ENCODE measurements at places on chromosomes 13 and 19.
A peak's percentile ranks its signal among the peaks of the same experiment; 100 is the strongest.

DNA sequence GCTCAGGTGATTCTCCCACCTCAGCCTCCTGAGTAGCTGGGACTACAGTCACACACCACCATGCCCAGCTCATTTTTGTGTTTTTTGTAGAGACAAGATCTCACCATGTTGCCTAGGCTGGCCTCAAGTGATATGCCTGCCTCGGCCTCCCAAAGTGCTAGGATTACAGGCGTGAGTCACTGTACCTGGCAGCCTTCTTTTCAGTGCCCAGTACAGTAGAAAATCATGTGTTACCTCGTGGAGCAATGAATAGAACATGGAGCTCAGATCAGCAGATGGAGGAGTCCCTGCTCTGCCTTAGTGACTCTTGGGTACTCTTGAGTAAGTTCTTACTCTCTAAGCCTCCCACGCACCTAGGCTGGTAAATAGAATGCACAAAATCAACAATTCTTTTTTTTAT lies 44.7 kb downstream of the THSD1 start:
- no peak for DNase-seq

GRCh38 chr13:97225533-97225932 lies 3.4 kb downstream of the MBNL2 start:
- no peak for DNase-seq

- DNase-seq = no peak
Observed at GRCh38 chr19:45955905-45956608, 17.6 kb downstream of the NOVA2 start.

DNA sequence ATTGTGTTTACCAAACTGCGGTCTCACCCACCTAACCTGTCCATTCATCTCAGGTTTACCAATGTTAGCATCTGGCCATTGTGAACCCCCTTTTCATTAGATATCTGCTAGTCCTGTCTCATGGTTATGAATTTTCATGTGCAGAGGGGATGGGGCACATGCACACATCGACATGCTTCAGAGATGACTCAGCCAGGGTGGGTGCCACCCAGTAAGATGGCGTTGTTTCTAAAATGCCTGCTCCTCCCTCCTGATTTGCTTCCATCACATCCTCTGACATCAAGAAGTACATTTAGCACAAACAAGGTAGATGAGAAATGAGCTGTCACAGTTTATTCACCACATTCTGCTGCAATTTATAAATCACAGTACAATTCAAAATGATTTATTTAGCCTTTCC lies 51.3 kb downstream of the GPALPP1 start:
- DNase-seq = no peak

GRCh38 chr13:79833991-79834390 lies 353.0 kb downstream of the NDFIP2 start:
- peak; percentile 68 for DNase-seq

GRCh38 chr13:45257638-45258333 lies 56.9 kb upstream of the KCTD4 start:
- no peak for DNase-seq

GRCh38 chr19:20276011-20276731 lies 109.2 kb downstream of the ZNF486 start:
- no peak for DNase-seq

- DNase-seq = no peak
Observed at GRCh38 chr13:45195421-45195820, 5.4 kb downstream of the KCTD4 start.

GRCh38 chr19:15252398-15253018 lies 20.3 kb upstream of the EPHX3 start:
- DNase-seq = no peak

DNA sequence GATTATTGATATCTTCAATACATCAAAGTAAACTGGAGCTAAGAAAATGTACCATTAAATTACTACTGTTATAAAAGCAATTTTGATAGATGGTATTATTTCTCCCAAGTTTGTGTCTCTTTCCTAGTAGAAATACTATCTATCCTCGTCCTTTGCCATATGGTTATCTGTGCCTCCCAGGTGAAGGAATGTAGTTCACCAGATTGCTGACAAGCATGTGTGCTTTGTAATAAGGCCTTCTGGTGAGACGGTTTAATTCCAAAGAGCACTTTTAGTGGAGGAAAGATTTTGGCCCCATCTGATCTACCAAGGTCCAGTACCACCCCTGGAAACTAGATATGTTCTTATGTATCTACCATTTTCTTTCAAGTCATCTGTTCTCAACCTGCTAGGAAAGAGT lies 243.6 kb downstream of the DLEU7 start:
- no peak for DNase-seq

GRCh38 chr13:95564733-95565291 lies 12.3 kb downstream of the CLDN10 start:
- no peak for DNase-seq

DNA sequence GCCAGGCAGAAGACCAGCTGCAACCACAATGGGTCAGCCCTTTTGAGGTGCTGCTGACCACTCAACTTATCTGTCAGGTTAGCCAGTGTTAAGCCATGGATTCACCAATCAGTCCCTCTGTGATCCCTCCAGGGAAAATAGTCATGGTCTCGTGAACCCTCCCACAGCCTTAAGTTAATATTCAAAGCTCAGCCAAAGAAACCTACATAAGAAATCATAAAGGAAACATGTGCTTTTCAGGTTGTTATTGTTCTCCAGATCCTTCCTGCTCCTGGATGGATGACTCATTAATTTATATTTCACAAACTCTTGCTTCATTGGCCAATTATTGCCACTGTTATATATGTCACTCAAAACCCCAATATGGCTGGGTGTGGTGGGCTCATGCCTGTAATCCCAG lies 161.9 kb downstream of the B3GLCT start:
- no peak for DNase-seq

DNA sequence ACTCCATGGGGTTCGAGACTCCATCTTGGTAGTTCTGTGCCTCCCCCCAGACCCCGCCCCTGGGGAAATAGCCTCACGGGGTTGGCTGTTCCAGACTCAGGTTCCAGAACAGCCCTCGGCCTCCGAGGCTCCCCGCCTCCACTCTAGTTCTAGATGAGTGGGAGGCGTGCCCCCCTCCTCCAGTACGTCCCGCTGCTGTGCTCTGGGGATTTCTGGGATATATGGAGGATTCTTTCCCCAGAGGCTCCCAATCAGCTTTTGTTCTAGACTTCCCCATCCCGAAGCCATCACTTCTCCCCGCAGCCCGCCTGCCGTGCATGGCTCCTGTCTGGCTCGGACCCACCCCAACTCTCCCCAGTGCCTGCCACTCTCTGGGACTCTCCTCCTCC lies 1.9 kb upstream of the CACNG7 start:
- DNase-seq = no peak

- no peak for DNase-seq
Observed at GRCh38 chr13:46556418-46556779, 3.4 kb downstream of the LRCH1 start.

DNA sequence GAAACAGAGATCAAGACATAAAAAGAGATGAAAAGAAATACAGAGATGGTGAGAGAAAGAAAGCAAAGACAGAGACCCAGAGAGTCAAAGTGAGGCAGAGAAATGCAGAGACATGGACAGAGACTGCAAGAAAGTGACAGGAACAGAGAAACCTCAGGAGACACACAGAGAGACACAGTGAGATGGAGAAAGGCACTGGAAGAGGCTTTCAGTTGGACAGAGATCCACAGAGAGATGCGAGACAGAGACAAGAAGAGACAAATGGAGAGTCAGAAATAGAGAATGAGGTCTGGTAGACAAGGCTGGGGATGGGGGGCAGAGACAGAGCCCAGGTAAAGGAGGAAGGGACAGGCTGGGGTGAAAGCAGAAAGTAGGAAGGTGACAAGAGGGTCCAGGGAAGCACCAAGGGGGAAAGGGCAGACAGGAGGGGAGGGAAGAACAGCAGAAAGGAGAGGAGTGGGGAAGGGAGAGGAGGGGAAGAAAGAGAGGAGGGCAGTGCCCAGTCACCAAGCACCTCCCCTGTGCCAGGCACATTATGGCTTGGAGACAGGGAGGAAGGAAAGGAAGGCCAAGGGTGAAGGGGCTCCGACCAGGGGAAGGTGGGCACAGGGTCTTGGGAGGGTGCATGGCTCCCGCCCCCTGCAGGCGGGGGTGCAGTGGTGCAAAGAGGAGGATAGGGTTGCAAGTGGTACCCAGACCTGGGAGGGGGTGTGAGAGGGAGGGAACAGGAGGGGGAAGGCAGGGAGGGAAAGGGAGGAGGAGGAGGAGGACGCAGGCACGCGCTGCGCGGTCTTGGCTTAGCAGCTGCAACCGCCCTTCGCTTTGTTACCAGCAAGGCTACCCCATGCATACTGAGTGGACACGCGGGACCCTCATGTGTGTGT lies 38.4 kb downstream of the DEDD2 start:
- no peak for DNase-seq

GRCh38 chr19:49148044-49148682 lies 7.0 kb downstream of the HRC start:
- DNase-seq = no peak

- DNase-seq = peak; percentile 81
Observed at GRCh38 chr19:58544591-58545285, 874 bp downstream of the TRIM28 start.

GRCh38 chr13:102947745-102948405 lies 102.0 kb downstream of the ERCC5 start:
- no peak for DNase-seq

DNA sequence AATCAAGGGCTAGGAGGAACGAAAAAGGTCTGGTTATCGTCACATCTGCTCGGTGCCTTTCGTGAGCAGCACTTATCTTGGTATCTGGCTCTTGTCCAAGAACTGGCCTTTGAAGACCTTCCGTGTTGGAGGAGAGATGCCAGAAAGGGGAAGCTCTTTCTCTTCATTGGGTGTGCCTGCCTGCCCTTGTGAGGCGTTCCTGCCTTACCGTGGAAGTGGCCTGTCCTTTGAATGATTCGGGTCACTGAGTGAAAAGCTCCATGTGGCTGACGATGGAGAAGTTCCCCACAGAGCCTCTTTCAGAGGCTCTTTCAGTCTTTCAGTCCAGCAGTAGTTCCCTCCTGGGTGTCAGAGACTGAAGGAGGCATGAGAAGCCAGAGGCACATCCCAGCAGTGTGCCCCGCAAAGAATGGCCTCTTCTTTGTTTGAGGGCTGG lies 121.5 kb upstream of the SLC10A2 start:
- DNase-seq = no peak

- DNase-seq = no peak
Observed at GRCh38 chr19:18008814-18009213, 844 bp downstream of the ARRDC2 start.

All from hindlimb muscle (tissue), 1 donor.